ENCODE measurements at places on chromosomes 6 and 20.

GRCh38 chr6:3882866-3883265 lies 33.7 kb downstream of the FAM50B start:
- peak; percentile 92 for DNase-seq

DNA sequence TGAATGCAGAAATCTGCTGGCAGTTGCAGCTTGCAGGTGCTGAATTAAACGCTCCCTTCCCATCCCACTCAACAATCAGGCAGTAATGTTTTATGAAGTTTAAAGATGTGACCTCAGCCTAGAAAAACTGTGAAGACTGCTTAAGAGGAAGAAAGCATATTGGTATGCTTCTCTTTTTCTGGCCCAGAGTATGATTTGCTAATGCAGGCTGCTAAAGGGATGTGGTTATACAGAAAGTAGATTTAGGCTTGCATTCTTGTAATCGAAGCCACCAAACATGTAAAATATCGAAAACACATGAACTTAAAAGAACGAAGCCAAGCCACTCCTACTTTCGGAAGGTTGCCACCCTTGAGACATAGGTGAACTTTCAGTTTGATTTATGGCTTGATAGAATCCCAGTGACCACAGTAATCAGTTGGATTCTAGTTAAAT lies 40.7 kb downstream of the MAP3K5 start:
- peak; percentile 28 for DNase-seq

DNA sequence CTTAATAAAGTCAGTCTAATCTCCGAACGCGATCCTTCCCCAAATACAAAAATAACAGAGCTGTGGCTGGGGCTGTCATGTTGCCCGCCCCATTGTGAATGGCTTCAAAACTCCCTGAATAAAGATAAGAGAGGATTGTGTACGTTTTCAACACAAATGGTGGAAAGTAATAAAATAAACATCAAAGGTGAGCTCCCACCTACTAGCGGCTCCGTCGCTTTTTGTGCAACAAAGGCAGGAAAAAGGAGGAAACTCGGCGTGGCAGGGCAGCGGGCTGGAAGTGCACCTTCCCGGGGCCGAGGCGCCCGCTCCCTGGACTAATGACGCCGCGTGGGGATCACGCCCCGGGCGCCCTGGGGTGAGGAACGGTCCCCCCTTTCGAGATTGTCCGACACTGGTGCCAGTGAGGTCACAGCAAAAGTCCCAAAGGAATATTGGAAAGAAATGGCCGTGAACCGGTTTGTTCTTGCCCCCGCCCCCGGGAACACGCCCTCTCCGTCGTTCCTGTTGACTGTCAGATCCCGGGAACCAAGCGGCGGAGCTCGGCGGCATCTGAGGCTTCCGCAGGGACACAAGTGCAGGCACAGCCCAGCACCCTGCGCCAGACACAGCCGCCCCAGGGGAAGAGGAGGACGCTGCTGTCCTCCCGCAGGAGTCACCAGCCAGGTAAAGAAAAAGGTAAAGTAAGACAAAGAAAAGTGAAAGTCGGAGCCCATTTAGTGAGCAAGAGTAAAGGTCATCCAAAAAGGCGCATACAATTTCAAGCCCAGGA lies 1.1 kb upstream of the FOXQ1 start:
- DNase-seq, result no peak

DNA sequence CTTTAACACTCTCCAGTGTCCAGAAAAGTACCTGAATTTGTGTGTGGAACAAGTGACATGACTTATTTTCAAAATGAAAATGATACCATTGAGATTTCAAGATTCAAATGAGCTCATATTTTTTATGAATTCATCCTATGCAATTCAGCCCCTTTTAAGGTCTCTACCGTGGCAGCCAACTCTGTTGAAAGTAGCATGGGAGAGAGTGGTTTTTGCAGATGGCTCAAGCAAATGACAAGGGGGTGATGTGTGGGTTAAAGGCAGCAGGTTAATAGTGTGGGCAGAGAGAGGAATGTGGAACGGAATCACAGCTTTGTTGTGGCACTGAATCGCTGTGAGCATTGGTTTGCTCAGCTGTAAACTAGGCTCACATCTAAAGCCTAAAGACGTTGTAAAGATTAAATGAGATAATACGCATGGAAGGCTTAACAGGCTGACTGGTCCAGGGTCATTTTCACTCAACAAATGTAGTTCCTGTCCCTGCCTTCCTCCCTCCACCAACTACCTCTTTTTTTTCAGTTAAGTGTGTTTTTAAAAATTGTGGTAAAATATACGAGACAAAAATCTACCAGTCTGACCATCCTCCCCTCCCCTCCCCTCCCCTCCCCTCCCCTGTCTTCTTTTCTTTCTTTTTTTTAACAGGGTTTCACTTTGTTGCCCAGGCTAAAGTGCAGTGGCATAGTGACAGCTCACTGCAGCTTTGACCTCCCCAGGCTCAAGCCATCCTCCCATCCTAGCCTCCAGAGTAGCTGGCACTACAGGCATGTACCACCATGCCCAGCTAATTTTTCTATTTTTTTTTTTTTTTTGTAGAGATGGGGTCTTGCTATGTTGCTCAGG lies 114.7 kb upstream of the ZNF217 start:
- peak; percentile 73 for DNase-seq

DNA sequence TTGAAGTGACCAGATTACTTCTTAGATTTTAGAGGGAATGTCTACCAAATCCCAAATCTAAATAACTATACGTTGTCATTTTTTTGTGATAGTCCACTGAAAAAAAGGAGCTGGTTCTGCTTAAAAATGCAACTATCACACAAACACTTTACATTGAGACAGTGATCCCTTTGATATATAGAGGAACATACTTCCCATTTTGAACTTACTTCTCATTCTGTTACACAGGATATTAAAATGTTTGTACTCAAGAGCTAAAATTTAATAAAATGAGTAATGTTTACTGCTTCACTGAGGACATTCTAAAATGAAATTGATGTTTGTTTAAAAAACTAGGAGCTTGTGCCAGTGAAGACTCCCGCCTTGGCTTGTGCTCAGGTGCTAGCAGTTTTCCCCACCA lies 174.1 kb downstream of the CARMIL1 start:
- DNase-seq, result no peak

- DNase-seq, result peak; percentile 92
These were observed 20.1 kb upstream of the FAM83C start for GRCh38 chr20:35312318-35312717.

GRCh38 chr6:168948002-168948401 lies 305.6 kb downstream of the THBS2 start:
- DNase-seq, result no peak

DNA sequence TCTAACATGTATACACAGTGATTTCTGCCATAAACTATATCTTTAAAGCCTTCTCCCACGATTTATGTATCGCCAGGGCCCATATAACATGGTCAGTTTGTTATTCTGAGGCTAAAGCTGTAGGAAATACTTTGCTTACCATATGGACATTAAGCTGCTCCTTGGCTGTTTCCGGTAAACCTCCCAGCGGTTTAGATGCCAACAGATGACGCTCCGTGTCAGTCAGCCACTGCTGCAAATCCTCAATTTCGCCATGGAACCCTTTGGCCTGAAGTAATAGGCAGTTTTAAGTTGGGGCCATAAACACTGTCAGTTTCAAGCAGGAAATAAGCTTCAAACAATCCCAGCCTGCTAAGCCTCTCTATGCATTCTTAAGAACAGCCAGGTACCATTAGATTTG lies 145.4 kb downstream of the DST start:
- no peak for DNase-seq

DNA sequence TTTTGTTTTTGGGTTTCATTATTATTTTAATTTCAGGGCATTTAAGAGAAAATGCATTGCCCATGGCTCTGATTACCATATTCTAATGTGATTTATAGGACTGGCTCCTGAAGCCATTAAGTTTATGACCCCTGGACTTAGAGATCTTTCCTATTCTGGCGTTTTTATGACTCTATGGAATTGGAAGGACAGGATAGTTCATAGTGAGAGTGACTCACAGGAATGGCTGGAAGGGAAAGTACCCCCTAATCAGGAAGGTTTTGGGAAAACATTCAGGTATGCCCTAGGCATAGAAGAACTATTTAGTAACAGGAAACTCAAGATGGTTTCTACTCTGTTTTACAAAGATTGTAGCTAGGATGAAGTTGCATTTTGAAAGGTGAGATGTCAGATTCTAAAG lies 108.6 kb upstream of the SLC2A12 start:
- DNase-seq, result peak; percentile 48

GRCh38 chr6:8170245-8170644 lies 67.9 kb upstream of the EEF1E1 start:
- no peak for DNase-seq
